ENCODE measurements at places on chromosomes 2 and 18.
A peak's percentile ranks its signal among the peaks of the same experiment; 100 is the strongest.

DNA sequence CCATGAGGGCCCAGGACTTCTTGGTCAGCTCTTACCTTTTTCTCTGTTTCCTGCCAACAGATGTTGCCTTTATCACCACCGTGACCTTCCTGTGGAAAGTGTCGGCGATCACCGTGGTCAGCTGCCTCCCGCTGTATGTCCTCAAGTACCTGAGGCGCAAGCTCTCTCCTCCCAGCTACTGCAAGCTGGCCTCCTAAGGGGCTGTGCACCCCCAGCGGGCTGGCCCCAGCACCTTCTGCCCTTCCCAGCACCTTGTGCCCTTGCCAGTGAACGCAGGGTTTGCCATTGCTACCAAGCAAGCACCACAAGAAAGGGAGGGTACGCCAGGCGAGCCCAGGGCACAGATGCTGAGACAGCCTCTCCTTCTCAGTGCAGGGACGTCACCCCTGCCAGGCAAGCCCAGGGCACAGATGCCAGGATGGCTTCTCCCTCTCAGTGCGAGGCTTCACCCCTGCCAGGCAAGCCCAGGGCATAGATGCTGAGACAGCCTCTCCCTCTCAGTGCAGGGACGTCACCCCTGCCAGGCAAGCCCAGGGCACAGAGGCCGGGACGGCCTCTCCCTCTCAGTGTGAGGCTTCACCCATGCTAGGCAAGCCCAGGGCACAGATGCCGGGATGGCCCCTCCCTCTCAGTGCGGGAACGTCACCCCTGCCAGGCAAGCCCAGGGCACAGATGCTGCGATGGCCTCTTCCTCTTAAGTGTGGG, 18.4 kb upstream of the NFATC1 start:
- no peak for DNase-seq

DNA sequence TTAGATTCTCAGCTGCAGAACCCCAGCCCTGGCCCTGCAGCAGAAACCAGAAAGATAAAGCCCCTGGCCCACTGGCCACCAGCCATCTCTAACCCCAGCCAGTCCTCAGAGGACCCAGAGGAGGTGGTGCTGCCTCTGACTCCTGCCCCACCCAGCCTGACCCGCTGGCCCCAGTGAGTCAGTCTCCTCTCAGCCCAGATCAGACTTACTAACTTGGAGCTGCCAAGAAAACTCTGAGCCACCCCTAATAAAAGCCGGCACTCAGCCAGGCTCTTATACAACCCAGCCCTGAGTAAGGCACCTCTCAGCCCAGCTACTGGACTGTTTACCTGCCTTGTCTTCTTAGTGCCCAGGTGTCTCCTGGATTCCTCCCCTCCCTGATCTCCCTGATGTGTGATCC, 2.0 kb downstream of the SLC14A2 start:
- no peak for DNase-seq

GRCh38 chr2:141496810-141497209, 634.0 kb downstream of the LRP1B start:
- no peak for DNase-seq

DNA sequence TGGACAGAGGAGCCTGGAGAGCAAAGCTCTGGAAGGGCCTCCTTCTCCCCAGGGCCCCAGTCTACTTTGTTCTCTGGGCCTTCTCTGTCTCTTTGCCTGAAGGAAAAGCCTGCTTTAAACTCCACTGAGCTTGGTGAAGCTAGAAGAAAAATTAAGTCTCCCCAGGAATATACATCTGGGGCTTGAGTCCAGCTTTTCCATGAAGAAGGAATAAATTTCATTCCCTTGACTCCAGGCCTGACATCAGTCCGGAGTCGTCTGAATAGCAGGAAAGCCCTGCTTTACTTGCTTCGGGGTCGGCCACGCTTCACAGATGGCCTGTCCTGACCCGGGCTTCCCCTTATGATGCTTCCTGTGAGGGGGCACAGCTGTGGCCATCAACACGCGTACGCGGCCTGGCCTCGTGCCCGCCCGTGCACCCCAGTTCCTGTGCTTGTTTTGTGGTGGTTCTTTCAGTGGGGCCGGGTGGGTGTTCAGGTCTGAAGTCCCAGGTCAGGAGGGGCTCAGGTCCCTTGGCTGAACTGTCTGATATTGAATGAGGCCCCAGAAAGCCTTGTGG, 73.6 kb downstream of the ACOXL start:
- no peak for DNase-seq

GRCh38 chr2:24592441-24593100, 101.5 kb downstream of the NCOA1 start:
- DNase-seq: no peak

- DNase-seq: no peak
These were observed 32.9 kb downstream of the SMAD7 start for GRCh38 chr18:48917579-48918517.

GRCh38 chr2:210971431-210971830, 415.0 kb downstream of the CPS1 start:
- DNase-seq: no peak

DNA sequence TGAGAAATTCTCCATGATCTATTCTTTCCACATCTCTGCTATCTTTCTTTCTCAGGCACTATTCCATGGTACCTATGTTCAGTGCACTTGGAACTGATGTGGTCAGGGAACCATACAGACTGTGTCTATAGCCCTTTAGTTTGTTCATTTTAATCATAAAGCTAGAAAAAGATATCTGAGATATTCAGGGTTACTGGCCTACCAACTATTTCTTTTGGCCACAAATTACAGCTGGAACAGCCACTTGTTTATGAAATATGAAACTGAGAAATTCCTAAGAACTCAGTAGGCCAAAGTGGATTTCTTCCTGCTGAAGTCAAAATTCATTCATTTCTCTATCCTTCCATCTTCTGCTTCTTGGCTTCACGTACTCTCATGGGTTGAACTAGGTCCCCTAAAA, 22.8 kb upstream of the LYPD1 start:
- DNase-seq: no peak

DNA sequence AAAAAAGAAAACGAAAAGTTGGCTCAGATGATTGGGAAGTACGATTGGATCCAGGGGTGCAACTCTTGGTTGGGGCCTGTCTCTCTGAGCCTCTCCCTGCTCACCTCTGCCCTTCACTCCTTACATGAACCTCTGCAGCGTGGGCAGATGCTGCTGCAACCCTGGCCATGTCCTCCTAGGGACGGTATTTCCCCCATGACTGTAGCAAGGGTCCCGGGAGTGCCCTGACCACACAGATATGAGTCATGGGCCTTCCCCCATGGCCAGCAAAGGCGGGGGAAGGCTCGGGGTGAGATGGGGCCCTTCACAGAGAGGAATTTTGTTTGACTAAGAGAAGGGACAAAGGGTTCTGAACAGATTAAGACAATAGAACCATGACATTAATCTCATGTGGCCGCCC, 129.0 kb downstream of the NCK2 start:
- DNase-seq: no peak

DNA sequence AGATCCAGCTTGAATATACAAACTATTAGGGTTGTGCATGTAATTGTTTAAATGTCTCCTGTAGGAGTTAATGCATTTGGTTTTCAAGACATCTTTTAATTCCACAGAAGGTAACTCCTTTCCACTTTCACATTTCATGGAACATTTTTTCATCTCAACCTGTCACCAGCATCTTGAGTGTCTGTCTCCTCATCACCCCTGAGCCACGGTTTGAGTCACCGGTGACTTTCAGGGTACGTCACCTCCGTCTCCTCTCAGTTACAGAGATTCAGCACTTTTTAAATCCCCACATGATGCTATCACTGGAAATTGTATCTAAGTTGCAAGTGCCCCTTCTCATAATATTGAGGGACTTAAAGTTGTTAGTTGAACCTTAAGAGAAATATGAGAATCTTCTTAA, 25.3 kb downstream of the GPR55 start:
- DNase-seq: no peak

GRCh38 chr2:181623159-181623558, 33.7 kb downstream of the CERKL start:
- no peak for DNase-seq

DNA sequence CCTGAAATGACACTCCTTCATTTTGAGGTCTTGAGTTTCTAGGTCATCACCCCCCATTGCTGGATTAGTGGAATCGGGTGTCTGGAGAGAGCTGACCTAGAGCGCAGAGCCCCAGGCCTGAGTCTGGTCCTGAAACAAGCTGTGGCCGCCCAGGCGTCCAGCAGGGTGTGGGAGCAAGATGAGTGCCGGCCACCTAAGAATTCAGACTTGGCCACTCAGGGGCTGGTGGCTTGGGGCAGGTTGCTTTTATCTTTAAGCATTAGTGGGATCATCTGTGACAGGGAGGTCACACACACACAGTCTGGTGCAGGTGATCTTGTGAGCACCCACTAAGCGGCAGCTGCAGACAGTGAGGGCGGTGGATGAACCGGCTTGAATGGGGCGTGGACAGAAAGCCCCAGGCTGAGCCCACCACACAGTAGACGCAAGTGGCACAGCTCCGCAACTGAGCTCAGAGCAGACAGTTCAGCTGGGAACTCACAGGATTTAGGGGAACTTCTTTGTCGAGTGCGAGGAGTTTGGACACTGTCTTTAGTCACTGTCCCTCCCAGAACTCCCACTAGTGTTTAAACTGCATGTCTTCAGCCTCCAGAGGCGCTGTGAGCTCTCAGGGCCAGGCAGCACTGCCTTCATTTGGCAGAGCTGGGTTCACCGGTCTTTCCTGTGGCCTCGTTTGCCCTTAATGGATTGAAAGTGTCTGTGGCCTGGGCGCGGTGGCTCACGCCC, 21.5 kb downstream of the ITGB1BP1 start:
- no peak for DNase-seq

- DNase-seq: no peak
These were observed 1.3 kb downstream of the LAPTM4A start for GRCh38 chr2:20050104-20050645.

- no peak for DNase-seq
These were observed 18.4 kb upstream of the ZNF521 start for GRCh38 chr18:25370391-25370790.

- DNase-seq: no peak
These were observed 322.6 kb downstream of the RBM43 start for GRCh38 chr2:150939087-150939486.

GRCh38 chr2:101112772-101113157, 38.4 kb downstream of the TBC1D8 start:
- DNase-seq: no peak

DNA sequence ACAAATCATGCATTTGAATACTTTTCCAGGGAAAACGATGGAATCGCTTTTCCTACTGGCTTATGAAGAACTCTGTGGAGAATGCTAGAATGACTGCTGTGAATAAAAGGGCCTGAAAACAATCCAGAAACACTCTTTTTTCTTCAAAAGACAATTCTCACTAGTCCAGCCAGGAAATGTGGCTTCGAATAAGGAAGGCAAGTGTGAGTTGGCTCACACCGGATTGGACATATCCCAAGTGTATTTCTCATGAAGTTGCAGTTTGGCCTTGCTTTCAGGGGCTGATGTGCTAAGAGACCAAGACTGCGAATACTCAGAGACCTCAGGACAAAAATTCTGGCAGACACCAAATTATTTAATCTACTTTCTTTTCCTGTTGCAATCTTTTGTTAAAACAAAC, 54.1 kb downstream of the FIGN start:
- no peak for DNase-seq

GRCh38 chr2:61465045-61465444, 5.8 kb downstream of the USP34 start:
- DNase-seq: no peak

DNA sequence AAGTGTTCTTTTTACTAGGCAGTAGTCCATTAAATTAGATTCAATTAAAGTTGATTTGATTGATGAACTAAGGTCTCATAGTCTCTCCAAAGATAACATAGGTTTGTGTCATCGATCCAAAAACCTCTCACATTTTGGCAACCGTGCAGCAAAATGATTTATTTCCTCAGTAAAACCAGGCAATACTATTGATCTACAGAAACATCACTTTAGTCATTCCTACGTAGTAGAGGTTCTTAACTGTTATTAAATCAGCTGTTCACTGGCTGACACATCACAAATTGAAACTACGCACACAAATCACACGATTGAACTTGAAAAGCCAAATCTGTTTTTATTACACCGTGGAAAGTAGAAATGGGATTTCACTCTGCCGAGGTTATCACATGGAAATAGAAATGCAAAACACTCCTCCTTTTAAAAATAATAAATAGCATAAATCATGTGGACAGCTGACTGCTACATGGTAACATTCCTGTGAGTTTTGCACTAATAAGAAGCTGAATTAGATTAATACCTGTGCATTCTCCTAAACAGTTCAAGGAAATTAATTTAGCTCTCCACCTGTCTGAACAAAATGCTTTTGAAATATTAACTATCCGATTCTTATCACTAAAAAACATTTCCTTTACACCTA, 262.5 kb downstream of the CDH20 start:
- DNase-seq: no peak

DNA sequence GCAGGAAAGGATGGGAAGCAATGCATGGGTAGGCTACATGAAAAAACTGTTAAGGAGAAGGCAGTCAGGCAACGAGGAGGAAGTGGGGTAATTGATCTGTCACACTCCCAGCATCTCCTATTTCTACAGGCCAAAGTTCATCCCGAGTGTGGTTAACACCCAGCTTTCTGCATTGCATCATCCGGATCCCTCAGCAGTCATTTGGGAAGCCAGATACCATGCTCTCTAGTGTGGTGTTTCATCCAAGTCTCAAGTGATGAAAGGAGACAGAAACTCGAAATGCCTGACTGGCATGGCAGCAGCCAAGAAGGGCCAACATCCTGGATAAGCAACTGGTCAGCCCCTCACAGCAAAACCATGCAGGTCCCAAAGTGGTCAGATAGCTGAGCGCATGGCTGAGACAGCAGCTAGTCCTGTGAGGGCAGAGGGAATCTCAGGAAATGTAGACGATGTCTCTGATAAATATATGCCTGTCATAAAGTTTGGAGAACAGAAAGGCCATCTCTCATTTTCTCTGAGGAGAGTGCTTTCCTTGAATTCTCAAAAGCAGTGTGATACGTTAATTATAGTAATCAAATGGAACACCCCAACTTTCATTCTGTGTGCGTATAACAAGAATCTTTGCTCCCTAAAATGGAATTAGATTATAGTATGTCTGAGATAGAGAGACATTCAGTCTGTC, 24.8 kb upstream of the HNRNPA3 start:
- DNase-seq: peak; percentile 39

DNA sequence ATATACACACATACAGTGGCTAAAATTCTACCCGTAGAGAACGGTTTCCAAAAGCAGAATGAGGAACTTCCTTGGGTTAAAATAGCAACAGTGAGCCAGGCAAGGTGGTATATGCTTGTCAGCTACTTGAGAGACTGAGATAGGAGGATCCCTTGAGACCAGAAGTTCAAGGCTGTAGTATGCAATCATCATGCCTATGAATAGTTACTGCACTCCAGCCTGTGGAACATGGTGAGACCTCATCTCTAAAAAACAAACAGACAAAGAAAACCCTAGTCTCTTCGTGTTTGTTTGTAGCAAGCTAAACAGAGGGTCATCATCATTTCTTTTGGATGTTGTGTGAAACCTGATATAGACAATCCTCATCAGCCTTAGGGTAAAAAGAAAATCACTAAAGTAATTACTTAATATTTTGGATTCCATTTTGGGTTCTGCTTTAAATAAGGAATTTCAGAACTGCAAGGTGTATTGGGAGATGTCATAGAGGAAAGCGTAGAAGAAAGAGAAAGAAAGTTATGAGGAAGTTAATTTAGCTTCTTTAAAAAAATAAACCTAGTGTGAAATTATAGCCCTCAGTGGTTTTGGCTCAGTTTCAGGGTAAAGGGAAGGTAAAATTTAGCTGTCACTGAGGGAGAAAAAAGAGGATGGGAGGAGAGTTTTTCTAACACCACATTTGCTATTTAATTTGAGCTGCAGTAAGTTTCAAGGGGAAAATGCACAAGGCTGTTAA, 46.5 kb downstream of the PLEK start:
- DNase-seq: no peak
